ENCODE measurements at places on chromosomes 7 and 10.

DNA sequence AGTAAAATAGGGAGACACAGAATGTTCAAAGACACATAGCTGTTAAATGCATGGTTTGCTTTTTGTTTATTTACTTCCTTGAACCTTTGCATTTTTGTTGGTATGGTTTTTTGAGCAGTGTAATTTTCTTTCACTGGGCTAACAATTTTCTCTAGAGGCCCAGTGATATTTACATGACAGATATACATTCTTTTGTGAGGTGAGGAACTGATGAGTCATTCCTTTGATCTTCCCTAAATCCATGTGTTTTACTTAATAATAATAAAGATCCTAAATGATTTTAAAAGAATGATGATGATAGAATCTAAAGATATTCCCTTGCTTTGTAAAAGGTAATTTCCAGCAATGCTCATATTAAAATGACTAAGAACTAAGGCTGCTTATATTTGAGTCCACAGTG lies 188.5 kb upstream of the ANK3 start:
- no peak for DNase-seq

- no peak for DNase-seq
Observed at GRCh38 chr7:18903695-18904094, 213.7 kb downstream of the TWIST1 start.

GRCh38 chr10:47077941-47078340 lies 166.7 kb downstream of the PTPN20 start:
- DNase-seq, result no peak

DNA sequence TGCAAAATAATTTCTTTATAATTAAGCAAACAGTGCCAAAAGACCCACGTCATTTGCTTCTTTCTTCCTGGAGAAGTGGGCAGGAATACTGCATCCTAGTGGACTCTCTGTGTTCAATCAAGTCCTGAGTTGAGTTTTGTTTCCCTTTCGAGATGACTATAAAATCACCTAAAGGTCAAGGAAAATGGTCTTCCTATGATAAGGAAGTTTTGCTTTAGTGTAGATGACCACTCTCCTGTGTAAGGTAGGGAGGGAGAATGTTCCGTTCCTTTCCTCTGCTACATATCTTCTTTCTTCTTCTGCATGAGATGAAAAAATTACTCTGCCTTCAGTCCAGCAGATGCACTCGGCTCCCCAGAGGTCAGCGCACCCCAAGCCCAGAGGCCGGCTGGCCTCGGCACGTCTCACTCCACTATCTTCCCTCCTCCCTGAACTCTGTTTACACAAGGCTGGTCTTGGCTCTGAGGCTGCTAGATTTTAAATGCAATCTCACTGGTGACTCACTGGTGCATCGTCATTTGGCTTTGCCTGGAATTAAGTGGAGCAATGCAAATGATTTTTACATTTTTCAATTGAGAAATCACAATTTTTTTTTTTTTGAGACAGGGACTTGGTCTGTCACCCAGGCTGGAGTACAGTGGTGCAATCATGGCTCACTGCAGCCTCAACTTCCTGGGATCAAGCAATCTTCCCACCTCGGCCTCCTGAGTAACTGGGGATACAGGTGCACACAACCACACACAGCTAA lies 18.6 kb upstream of the VDAC2 start:
- DNase-seq, result peak; percentile 76

DNA sequence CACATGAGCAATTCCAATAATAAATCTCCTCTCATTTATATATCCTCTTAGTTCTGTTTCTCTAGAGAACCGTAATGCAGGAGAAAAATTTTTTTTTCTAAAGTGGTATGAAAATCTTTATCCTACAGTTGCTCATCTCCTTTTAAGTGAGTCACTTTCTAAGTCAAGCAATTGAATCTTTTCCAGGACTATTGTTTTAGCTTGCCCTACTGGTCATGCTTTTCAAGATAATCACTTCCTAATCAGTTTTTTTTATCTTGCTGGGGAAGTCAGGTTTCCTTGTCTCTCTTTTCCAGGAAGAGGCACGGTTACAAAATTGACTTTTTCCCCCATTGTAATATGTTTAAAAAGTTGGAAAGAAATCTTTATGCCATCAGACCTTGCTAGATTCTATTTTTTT lies 44.0 kb downstream of the INPP5F start:
- DNase-seq, result peak; percentile 13

- DNase-seq, result no peak
Observed at GRCh38 chr7:44258865-44259546, 58.2 kb downstream of the YKT6 start.

GRCh38 chr7:122298131-122298530 lies 6.4 kb downstream of the FEZF1 start:
- DNase-seq, result no peak

GRCh38 chr7:41977151-41977651 lies 259.8 kb downstream of the GLI3 start:
- peak; percentile 43 for DNase-seq

GRCh38 chr7:67620216-67620933 lies 623.7 kb downstream of the TYW1 start:
- no peak for DNase-seq

DNA sequence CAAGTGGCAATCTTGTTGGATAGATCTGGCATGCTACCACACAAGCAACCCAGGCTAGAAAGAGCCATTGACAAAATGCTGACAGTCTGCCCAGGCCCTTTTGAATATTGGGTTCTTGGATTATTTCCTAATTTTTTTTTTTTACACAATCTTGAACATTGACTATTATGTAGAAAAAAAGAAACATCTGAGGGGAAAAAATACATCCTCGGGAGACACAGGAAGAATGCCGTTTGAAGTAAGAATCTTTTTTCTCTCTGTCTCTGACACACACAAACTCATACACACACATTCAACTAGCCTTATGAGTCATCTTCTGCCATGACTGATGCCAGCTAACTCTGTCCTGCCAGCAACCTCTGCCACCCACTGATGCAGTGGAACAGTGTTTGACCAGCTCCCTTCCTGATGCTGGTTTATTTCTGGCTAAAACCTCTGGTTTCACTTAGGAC lies 47.2 kb downstream of the SORBS1 start:
- peak; percentile 91 for DNase-seq

DNA sequence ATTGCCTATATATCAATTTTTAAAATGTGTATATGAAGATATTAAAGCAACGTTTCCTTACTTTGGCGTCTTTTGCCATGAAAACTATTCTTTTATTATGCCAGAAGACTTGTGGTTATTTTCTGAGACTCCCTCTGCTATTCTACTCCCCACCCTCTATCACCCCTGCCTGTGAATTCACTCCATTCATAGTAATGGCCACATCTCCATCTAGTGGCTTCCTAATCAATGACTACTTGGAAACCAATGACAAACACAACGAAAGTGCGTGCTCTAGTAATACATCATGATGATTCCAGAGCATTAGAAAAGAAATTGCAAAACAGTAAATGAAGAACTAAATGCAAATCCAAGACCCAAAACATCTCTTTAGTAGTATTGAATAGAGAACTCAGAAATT lies 186.7 kb upstream of the HGF start:
- no peak for DNase-seq

GRCh38 chr7:79434098-79434497 lies 19.4 kb downstream of the MAGI2 start:
- DNase-seq, result peak; percentile 69

GRCh38 chr7:2903682-2904162 lies 59.6 kb upstream of the GNA12 start:
- DNase-seq, result no peak

DNA sequence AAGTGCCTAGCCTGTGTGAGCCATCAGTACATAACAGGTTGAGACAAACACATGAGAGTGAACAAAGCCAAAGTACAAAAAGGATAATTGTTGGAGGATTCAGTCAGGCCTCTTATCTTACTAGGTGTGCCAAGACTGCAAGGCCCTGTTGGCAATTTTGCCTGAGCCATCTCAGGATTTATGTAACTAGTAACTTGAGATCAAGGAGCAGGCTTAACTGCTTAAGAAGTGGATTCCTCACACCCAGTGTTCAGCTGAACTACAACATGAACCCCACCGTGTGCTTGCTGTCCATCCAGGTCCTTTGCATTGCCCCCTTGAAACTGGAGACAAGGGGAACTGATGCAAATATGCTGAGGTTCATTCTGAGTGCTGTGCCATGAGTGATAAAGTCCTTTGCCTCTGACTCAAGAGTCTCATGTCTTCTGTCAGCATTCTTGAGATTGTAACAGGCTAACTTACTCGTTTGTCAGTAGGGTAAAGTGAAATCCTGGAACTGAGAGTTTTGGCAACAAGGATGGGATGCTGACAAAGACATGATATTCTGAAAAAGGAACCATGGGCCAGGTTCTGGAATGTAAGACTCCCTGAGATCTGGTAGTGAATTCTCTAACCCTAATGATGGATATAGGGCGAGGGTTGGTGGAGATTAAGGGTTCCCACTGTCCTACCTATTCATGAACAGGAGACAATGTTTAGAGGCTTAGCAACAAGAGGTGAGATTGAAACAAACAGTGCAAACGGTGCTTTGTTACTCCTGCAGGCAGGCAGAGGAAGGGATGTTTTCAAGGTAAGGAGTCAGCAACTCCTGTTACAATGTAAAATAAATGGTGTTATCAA lies 44.1 kb upstream of the GATAD1 start:
- no peak for DNase-seq

DNA sequence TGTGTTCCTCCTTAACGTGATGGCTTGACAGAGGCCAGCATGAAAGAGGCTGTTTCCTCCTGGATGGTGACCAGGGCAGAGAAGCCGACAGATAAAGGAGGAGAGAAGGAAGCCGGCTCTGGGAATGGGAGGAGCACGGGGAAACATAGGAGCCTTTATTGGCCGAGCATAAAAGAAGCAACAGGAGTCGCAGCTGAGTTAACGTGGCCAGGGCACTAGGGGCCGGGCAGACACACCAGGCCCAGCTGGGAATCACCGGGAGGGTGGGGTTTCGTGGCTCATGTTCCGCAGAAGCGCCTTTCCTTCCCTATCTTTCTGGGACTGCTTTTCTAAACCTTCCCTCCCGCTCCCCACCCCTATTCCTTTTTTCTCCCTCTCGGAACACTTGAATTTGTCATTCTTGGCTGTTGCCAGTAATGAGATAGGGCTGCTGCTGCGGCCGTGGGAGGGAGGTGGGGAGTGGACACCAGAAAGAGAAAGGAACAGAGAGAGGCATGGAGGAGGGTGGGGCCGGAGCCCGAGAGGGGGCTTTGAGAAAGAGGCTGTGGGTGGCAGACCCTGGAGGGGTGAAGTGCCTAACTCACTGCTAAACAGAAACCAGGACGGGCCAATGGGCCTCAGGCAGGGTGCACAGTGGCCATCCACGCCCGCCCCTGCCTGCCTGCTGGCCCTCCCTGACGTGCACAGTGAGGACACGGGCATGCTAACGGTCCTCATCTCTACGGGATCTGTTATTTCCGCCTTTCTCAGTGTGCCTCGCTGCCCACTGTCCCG lies 65.2 kb downstream of the COL13A1 start:
- peak; percentile 71 for DNase-seq

GRCh38 chr10:86782701-86783418 lies 26.4 kb downstream of the BMPR1A start:
- no peak for DNase-seq

GRCh38 chr10:2619472-2619871 lies 447.9 kb upstream of the PFKP start:
- no peak for DNase-seq

DNA sequence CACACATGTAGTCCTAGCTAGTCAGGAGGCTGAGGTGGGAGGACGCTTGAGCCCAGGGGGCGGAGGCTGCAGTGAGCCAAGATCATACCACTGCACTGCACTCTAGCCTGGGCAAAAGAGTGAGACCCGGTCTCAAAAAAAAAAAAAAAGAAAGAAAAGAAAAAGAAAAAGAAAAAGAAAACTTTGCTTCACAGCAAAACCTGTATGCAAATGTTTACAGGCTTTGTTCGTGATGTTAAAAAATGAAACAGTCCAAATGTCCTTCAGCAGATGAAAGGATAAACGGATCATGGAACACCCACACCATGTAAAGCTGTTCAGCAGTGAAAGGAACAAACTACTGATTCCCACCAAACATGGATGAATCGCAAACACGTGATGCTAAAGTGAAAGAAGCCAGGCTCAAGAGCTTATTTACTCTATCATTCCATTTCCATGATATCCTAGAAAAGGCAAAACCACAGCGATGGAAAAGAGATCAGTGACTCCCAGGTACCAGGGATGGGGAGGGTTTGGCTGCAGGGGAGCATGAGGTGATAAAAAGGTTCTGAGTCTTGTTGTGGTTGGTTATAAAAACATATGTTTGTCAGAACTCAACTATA lies 15.1 kb downstream of the LRRC20 start:
- peak; percentile 83 for DNase-seq

DNA sequence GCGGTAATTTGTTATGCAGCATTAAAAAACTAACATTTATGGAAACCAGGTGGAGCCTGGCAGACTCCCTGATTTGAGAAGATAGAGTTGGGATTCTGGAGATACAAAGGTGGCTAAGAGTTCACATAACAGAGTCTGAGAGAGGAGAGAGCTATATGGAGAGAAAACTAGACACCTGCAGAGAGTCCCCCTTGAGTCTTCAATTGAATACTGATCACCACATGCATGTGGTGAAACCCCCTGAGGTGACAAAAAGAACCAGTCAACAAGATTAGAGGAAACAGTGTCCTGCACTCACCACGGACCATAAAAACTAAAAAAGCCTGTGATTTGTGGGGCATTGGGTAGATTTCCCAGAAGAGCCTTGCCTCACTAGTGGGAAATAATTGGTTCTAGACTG lies 10.1 kb downstream of the GIMAP2 start:
- DNase-seq, result no peak

GRCh38 chr10:89118091-89118490 lies 89.0 kb downstream of the CH25H start:
- peak; percentile 73 for DNase-seq

DNA sequence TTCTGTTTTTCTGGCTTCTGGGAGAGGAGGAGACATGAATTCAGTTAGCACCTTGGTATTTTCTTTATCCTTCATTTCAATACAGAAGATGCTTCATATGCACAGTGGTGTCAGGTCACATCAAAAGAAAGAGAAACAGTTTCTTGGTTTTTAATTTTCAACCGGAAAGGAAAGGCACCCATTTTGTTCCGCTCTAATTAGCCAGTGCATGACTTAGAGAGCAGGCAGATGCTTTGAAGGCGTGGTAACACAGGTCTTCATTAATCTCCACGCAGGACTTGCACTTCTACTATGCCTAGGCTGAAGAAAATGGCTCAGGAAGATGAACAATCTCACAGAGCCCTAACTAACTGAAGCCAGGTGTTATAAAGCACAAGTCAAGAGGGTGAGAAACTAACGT lies 70.4 kb upstream of the ATRNL1 start:
- no peak for DNase-seq

DNA sequence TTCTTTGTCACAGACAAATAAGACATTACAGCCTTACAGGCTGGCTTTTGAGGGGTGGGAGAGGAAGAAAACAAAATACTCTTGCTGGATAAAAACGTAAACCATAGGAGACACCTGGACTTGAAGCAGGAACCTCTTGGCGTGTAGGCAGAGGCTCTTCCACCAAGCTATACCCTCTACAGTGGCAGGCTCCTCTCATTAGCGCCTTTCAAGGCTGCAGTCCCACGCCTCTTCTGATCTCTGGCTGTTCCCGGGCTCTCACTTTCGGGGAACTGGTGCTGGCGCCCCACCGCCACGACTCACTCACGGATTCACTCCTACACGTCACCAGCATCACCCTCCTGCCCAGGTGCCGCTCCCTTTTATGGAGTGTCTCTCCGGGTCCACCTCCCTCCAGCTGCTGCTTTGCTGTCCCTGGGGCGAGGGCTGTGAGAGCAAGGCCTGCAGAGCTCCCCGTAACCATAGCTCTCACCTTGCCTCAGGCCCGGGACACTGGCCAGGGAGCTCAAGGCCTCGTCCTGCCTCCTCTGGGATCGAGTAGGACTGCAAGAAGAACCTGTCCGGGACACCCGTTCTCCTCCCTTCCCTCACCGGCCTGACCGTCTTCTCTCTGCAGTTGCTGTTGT lies 62.6 kb downstream of the ZNF777 start:
- no peak for DNase-seq
